ENCODE measurements at places on chromosomes 2 and 18.

DNA sequence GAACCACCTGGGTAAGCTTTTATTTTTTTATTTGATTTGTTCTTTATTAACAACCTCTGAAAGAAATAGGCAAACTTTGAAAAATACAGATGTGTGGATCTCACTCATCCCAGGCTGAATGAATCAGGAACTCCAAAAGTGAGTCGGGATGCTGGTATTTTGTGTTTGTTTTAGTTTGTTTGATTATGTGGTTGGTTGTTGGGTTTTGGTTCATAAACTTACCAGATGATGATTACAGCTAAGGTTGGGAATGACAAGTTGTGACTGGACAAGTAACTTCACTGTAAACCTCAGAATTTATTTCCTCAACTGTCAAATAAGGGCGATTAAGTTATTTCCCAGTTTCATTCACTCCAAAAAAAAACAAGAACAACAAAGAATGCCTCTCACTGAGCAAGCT lies 80.5 kb upstream of the KIF5C start:
- DNase-seq = no peak

GRCh38 chr2:150402953-150403352 lies 84.5 kb downstream of the RND3 start:
- no peak for DNase-seq

DNA sequence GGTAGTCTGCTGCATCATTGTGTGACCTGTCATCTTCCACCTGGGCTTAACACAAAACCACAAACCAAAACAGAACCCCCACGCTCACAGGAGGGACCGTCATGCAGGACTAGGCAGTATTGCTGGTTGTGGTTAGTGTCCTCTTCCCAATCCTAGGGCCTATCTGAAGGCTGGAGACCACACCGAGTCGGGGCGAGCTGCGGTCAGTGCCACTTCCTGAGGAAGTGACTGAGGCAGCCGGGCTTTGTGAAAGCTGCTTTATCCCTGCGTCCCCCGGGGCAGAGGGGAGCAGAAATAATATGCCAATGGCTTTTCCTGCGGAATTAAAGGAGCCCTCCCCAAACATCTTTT lies 22.9 kb downstream of the ZNF532 start:
- DNase-seq = peak; percentile 44

GRCh38 chr18:37598966-37599896 lies 33.6 kb upstream of the CELF4 start:
- no peak for DNase-seq

DNA sequence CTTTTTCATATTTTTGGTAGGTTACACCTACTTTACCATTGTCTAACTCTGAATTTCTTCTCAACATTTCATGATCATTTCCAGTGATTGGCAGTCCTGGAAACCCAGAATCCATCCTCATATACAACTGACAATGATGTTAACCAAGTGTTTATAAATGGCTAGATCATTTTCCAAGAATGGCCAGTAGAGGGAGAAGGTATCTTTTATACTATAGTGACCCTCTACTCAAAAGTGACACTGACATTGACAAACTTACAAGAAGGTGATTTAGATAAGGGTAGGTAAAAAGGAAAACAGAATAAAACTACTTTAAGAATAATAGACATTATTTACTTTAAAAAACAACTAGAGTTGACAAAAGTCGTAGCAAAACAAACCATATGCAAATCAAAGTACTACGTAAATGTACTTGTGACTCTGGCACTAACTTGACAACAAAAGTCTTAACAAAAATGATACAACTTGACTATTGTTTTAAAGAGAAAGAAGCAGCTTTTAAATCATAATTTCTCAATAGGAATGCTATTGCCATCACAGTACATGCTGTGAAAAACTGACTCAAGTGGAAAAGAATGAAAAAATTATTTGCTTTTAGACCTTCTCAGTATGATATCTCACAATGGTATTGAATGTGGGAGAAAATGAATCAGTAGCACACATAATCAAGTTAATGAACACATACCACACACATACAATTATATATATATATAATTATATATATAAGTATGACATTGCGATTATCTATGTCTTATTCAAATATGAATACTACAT lies 76.6 kb upstream of the GRB14 start:
- DNase-seq = no peak

DNA sequence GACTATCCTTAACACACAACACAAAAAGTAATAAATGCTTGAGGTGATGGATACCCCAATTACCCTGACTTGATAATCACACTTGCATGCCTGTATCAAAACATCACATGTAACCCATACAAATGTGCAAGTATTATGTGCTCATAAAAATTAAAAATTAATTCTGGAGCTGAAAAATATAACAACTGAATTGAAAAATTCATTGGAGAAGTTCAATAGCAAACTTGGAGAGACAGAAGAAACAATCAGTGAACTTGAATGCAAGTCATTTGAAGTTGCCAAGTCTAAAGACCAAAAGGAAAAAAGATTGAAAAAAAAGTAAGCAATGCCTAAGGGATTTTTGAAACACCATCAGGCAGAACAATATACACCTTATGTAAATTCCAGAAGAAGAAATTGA lies 79.4 kb downstream of the FSIP2 start:
- no peak for DNase-seq

DNA sequence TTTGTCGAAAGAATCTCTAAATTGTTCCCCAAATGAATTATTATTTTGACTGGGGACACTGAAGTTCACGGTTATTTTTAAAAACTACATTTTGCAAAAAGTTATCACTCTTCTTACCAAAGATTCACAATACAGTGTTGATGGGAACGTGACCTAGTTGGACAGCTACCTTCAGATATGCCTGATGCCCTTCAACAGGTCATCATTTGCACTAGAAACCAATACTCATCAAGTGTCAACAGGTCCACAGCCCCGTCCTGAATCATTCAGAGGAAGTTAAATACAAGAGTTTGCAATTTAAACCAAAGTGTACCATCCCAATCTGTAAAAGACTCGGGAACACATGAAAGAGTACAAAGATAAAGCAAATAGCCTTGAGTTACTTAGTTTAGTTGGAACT lies 28.3 kb downstream of the BCL2 start:
- DNase-seq = no peak

DNA sequence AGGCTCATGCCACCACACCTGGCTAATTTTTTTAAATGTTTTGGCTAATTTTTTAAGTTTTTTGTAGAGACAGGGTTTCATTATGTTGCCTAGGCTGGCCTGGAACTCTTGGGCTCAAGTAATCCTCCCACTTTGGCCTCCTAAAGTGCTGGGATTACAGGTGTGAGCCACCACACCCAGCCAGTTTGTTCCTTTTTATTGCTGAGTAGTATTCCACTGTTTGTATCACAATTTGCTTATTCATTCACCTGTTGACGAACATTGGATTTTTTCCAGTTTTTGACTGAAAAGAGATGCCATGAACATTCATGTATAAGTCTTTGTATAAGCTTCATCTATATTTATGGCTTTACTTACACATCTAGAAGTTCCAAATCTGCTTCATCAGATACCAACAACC lies 5.3 kb downstream of the SOS1 start:
- DNase-seq = no peak

DNA sequence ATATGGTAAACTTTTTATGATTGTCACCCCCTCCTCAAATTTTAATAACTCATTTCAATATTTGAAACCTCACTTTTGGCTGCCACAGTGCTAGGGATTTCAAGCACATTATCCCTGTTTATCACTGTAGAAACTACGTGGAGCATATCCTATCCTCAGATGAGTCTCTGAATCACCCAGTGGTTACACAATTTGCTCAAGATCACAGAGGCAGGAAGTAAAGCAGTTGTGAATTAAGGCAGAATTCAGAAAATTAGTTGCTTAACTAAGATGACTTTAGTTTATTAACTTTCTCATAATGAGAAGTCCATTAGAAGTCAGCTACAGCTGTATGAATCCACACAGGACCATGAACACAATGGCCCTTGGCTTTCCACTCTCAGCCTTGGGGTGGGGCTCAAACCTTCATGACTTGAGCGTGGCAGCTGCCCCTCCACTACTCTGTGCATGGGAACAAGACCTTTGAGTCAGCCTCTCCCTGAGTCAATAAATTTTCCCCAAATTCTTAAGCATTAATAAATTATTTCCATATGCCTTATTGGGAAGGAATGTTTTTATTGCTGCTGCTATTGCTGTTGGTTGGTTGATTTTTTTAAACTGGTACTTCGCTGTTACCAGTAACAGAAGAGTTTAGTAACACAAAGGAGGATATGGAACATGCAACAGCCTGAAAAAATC lies 369.0 kb downstream of the CBLN2 start:
- no peak for DNase-seq

DNA sequence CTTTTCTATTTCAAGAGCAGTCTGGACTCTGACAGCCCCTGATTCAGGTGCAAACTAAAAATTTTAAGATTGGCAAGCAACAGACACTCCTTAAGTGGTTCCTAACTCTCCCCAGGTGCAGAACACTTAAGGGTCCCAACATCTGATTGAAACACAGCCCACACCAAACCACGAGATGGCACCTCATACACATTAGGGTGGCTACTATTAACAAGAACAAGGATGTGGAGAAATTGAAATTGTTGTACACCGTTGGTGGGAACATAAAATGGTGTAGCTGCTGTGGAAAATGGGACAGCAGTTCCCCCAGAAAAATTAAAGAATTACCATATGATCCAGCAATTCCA lies 82.3 kb downstream of the POLR1A start:
- no peak for DNase-seq

DNA sequence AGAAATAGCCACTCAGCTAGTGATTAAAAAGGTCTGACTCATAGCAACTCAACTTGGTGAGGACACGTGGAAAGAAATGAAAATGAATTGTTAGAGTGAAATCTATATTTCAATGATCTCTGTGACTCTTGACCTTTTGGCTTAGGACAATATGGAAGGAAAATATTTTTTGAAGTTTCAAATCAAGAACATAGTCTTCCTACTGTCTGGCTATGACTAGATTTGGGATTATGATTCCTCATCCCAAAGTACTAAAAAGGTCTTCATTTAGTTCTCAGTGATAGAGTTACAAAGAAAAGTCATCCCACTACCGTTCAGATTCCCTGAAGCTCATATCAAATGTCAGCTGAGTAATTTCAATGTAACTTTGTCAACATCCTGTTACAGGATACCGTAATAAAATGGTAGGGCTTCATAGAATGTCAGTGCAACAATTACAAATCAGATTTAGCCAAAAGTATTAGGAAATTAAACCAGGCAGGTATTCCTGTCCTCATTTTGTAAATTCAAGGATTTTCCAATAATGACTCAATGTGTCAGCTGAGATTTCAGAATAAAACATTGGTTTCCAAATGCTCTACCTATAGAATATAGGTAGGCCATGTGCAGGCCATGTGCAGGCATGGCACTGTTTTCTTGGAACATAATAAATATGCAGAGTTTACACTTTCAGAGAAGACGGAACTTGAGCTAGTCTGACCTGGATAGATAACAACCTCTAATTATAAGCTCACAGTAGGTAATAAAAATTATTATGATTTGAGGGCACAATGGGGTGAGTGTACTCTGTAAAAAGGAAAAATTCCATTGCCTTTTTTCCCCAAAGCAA lies 36.0 kb downstream of the ANKRD29 start:
- DNase-seq = no peak

GRCh38 chr2:12057436-12058166 lies 311.2 kb downstream of the LPIN1 start:
- peak; percentile 61 for DNase-seq

DNA sequence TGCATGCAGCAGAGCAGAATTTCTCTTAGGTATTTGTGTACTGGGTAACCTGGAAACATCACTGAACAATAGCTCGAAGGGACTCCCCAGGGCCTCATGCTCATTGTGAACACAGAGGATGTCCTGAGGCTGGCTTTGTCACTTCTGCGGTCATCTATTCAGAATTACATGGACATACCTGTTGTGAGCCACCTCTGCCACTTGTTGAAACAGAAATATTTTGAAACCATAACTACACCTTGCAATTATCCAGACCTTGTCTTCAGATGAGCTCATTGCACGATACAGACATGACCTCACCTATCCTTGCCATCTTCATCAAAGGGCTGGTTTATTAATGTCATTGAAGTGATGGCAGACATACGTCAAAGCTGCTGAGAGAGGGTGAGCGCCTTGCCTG lies 23.4 kb upstream of the CREG2 start:
- DNase-seq = no peak

GRCh38 chr2:236646871-236647270 lies 77.2 kb downstream of the ACKR3 start:
- DNase-seq = no peak

- no peak for DNase-seq
These were observed 17.8 kb upstream of the ASAP2 start for GRCh38 chr2:9188823-9189222.

GRCh38 chr2:20490300-20491181 lies 43.7 kb downstream of the RHOB start:
- DNase-seq = no peak

GRCh38 chr2:101763496-101764333 lies 66.2 kb downstream of the MAP4K4 start:
- no peak for DNase-seq

DNA sequence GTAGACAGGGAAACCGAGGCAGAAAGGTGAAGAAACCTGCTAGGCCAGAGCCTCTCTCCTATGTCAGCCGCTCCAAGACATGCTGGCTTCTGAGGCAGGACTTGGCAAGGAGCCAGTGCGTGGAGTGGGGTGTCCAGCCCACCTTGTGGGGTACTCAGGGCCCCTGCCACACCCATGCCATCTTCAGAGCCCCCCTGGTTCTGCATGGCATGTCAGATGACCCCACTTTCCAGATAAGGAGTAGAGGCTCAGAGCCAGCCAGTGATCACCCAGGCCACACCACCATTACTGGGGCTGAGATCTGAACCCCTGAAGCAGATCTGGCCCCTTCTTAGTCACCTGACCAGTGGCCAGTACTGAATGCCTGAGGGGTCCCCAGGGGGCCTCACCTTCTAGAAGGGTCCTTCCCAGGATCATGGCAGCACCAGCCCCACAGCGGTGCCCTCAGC lies 14.7 kb downstream of the CROCC2 start:
- peak; percentile 13 for DNase-seq

Data from activated T-cell treated with anti-CD3 and anti-CD28 coated beads, Interleukin-2, amount 50 U/mL, for 48 hours (primary cell).